CD8-positive, alpha-beta memory T cell (primary cell): ENCODE measurements at places on chromosomes 16 and 17.

DNA sequence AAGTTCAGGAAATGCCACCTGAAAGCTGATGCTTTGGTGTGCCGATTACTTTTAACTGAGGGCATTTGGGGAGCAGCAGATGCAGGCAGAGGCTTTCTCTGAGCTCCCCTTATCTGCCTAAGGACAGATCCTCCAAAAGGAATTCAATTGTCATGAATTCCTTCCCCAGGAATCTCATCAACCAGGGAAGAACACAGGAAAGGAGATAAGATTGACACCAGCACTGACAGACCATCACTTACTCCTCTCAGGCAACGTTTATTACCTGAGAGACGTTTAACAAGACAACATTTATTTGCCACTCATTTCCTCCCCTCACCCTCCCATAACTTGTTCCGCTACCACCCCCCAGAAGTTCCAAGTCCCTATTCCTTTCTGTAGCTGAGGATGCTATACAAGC is 17.6 kb upstream of the CDRT4 start:
- DNase-seq = no peak

DNA sequence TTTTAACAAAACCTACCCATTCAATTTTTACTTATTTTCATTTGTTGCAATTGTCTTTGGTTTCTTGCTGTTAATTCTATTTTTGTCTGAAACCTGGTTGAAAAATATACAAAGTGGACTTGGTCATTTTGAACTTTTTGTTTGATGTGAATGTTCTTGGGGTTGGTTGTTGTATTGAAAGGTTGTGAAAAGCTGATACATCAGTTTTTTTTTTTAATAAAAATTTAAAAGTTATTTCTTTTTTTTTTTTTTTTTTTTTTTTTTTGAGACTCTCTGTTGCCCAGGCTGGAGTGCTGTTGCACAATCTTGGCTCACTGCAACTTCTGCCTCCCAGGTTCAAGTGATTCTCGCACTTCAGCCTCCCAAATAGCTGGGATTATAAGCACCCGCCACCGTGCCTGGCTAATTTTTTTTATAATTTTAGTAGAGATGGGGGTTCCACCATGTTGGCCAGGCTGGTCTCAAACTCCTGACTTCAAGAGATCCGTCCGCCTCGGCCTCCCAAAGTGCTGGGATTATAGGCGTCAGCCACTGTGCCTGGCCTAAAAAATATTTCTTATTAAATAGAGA is 28.9 kb downstream of the WIPF2 start:
- DNase-seq = no peak

DNA sequence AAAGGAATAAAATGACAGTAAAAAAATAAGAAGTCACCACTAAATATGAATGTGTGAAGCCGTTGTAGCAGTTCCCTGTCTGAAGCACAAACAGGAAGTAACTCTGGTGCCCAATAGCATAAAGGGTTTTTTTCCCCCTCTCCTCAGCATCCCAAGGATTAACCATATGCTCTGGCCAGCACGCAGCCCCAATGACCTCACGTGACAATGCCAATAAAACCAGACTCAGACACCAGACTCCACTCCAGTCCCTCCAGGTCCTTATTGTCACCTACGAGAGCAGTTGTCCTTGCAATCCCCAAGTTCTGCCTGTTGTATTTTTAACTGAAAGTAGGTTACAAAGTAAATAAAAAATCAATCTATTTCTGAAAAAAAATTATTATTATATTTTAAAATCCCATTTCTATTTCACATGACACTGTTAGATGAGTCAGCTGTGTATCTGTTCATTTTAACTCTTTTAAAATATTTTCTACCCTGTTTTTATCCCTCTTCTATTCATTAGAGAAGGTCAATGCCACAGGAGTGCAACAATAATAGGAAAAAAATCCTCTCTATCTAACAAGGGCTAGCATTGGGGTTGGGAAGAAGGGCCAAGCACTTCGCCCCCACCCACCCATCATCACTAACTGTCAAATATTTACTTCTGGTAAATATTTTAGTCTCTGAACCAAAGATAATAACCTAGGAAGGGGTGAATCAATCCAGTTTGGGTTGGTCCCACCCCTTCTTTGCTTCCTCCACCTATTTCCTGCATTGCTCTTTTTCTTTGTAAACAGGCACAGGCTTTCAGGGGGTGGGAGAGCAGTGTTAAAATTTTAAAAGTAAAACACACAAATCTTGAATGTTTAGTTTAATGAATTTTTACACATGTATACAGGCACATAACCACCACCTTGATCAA is 6.6 kb downstream of the PRAC1 start:
- DNase-seq = no peak

GRCh38 chr17:29215717-29216116 is 30.9 kb upstream of the CRYBA1 start:
- no peak for DNase-seq

- no peak for DNase-seq
Measured at GRCh38 chr16:20944861-20945574, 44.4 kb downstream of the LYRM1 start.

DNA sequence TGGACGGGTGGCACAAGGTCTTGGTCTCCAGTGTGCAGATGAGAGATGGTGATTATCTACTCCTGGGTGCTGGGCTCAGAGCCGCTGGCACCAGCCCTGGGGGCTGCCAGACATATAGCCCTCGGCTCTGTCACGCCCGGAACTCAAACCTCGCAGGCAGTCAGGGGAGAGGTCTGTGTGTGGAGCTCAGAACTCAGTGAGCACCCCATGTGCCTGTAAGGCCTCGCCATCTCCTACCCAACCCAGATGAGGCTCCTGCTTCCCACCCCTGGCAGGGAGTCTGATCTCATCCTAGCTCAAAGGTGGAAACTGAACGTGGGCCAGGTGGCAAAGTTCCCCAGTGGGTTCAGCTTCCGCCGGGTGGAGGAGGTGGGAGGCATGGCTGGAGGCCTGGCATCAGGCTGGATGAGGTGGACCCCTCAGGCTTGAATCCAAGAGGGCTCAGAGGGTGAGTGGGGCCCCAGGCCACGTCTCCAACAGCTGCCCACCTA is 22.6 kb upstream of the NPTX1 start:
- no peak for DNase-seq

GRCh38 chr17:75553295-75554110 is 28.0 kb downstream of the LLGL2 start:
- DNase-seq = no peak

DNA sequence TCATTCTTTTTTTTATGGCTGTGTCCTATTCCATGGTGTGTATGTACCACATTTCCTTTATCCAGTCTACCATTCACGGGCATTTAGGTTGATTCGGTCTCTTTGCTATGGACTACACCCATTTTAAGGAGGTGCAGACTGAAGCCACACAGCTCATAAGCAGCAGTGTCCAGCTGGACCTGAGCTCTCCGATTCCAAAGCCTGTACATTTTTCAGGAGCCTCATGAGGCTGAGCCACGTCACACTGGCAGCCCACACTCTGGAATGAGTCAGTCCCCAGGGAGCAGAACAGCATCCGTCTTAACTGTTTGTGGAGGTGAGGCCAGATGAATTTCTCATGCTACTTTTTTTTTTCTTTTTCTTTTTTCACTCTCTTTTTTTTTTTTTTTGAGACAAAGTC is 116.1 kb downstream of the C16orf95 start:
- no peak for DNase-seq

DNA sequence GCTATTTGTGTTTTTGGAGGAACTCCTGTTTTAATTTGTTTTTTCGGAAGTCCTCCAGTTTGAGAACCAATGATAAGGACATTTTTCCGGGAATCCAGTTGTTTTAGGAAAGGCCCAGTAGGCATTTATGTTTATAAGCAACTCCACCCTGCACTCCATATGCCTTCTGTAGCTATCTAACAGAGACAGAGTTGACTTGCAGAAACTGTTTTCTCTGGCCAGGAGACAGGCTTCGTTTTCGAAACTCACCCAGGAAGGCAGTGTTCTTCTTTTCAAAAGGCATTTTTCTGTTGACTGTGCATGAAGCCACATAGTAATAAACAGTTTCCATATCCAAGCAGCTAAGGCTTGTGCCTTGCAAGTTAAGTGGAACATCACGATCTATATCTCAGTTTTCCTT is 587.1 kb downstream of the WWOX start:
- DNase-seq = no peak

DNA sequence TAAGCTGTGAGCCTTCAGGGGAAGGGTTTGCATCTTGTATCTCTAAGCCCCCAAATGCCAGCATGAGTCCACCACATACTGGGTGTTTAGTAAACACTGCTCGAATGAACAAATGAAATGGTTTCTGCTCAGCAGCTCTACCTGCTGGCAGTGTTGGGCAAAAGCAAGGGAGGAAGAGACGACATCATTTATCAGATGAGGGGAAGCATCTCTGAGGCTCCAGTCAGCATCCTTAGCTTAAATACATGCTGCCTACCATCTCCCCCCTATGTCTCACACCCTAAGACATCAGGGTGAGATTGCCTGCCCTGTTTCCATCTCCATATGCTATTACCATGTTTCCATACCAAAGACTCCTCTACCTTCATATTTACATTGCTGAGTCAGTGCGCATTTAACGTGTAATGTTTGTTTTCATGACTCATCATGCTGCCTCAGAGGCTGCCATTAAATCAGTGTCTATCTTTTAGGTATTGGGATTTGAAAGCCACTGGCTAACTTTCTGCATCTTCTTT is 379.8 kb downstream of the UTP18 start:
- DNase-seq = no peak

- DNase-seq = no peak
Measured at GRCh38 chr17:82086941-82087906, 10.8 kb downstream of the FASN start.

- no peak for DNase-seq
Measured at GRCh38 chr17:75909051-75909811, 4.5 kb upstream of the MRPL38 start.

GRCh38 chr16:51150888-51151320 is at the start of gene SALL1:
TSS of gene SALL1 (minus strand) at chr16:51151270. CDS start at chr16:51151241, 29 bp downstream.
- no peak for DNase-seq
